ENCODE measurements at places on chromosomes 5 and 9.

DNA sequence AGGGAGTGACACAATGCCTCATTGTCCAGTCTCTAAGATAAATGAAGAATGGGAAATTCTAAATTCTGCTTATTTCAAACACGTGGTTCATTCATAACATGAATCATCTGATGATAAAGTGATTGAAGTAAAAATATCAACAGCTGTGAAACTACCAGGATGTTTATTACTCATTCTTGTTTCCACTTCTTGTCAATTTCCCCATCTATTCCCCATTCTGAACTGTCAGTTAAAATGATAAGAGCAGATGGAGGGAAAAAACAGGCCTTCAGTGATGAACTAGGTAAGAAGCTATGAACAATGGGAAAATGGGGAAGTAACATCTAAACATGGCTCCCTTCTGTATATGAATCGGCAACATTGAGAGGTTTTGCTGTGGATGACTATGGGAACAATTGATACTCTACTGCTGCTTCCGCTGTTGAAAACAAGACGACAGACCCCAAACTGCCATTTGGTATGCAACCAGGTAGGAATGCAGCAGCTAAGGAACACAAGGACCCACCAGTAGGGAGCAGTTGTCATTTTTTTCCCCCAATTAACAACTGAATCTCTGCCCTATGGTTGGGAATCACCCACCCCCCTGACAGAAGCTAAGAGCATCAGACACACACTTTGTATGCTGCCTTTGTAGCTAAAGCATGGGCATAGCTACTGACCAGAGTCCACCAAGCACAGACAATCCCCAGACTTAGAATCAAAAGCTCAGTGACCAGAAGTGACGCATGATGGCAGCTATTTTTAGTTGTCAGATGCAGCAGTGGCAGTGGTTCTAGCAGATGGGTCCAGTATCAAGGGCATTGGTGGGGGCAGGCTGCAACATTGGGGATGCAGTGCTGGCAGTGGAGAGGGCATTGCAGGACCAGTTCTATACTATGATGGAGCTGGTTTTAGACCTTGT is 52.9 kb upstream of the ZNF366 start:
- no peak for DNase-seq

GRCh38 chr5:109833946-109834345 is 144.2 kb downstream of the MAN2A1 start:
- no peak for DNase-seq

- DNase-seq: no peak
Measured at GRCh38 chr5:10828241-10828640, 67.2 kb upstream of the DAP start.

- DNase-seq: no peak
Measured at GRCh38 chr9:37407468-37407867, 15.0 kb upstream of the GRHPR start.

DNA sequence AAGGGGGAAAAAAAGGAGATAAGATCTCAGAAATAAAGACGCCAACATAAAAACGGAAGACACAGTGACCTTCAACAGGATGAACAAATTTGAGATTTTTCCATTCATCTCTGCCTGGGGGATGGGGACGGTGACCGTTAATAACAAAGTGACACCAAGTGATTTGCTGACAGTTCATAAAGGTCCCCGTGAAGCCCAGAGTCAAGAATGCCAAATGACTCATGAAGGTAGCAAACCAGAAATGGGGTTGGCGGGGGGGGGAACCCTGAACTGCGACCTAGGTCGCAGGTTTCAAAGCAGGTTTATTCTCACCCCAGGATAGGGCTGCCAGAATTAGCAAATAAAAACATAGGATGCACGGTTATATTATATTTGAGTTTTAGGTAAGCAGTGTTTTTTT is 21.1 kb upstream of the SHB start:
- no peak for DNase-seq

DNA sequence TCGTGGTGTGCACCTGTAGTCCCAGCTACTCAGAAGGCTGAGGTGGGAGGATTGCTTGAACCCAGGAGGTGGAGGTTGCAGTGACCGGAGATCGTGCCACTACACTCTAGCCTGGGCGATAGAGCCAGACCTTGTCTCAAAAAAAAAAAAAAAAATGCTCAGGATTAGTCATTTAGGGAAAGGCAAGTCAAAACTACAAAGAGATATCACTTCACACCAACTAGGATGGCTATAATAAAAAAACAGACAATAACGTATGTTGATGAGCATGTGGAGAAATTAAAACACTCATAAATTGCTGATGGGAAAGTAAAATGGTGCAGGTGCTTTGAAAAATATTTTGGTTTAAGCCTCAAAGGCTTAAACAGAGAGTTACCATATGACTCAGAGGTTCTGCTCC is 6.3 kb upstream of the ANKRD34B start:
- DNase-seq: no peak

- DNase-seq: no peak
Measured at GRCh38 chr5:132837868-132838267, 7.4 kb upstream of the SHROOM1 start.

DNA sequence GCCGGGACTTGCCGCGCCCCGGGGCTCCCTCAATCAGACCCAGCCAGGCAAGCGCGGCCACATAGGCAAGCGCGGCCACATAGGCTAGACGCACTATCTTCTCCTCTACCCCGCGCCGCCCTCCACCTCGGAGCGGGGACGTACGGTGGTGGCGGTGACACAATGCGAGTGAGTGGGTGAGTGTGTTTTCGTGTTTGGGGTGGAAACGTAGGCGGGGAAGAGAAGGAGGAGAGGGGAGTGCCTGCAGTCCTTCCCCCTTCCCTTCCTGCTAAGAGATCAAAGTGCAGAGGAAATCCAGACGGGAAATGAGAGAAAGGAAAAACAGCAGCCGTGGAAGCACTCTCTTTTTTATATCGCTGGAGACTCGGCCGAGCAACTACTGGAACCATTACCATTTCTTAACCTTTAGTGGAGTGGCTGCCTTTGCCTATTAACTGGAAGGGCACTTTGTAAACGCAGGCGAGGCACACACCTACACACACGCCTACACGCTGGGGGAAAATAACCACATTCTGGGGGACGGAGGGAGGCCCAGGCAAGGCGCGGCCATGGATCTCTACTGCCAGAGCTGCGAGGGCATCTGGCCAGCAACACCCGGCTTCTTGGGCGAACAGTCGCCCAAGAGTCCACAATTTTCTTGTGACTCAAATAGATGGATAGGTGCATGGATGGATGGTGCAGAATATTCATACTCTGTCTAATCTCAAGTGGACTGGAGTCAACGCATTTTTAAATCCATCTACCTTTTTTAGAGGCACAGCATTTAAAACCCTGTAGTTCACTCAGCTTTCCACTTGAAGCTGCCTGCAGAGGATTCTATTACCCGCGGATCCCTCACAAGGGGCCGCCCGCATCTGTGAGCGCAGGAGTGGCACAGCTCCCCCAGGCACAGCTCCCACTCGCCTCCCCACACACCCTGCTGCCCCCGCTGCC is 2.1 kb downstream of the EDIL3 start:
- no peak for DNase-seq

DNA sequence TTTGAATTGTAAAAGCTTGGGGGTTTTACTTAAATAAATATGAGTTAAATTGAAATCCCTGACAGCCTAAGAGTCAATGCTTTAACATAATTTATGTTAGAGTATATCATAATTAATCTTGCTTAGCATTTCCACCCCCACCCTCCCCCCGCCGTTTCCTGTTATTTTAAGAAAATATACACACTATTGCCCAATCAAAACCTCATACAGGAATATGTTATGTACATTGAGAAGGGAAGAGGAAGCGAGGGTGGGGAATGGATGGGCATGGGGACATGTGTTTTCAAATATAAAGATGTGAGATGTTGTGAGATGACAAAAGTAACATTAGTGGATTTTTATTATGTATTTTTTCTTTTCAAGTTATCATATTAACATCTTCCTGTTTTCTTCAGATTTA is 561.1 kb upstream of the MEF2C start:
- DNase-seq: no peak

DNA sequence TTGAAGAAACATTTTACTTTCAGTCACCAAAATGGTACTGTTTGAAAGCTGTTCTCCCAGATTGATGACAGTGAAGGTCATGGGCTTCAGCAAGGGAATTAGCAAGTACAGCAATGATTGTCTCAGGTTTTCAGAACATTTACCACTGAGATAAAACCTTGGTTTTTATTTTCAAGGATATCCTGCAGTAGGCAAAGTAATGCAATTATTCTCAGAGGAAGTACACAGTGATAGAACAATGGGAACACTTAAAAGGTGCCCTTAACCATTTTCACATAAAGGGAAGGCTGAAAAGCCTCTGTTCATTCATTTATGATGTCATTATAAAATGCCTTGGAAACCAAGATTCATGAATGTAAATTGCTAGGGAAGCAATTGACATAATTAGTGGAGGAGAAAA is 471.8 kb upstream of the ACO1 start:
- no peak for DNase-seq

DNA sequence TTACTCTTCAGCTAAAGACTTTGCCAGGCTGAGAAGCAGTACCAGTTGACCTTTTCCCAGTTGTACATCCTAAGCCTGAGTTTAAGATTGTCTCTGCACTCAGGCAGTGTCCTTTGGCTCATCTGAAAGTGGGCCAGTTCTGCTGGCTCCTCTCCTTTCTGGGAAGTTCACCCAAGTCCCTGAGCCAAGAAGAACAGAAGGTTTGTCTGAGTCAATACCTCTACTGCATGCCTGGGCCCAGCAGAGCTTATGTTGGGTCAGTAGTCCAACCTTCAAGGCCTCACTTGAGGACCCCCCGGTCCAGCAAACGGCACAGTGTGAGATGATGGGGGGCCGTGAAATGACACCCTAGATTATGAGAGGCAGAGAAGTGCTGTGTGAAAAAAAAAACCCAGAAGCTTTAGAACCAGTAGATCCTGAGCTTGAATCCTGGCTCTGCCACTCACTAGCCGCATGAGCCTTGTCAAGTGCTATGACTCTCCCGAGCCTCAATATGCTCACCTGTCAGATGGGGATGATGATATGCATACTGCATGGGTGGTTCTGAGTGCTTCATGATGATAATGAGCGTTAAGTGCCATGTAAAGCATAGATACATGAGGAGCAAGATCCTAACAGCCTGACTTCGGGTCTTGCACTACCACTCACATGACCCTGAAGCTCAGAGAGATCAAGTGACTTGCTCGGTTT is 156.0 kb downstream of the MACROH2A1 start:
- no peak for DNase-seq

DNA sequence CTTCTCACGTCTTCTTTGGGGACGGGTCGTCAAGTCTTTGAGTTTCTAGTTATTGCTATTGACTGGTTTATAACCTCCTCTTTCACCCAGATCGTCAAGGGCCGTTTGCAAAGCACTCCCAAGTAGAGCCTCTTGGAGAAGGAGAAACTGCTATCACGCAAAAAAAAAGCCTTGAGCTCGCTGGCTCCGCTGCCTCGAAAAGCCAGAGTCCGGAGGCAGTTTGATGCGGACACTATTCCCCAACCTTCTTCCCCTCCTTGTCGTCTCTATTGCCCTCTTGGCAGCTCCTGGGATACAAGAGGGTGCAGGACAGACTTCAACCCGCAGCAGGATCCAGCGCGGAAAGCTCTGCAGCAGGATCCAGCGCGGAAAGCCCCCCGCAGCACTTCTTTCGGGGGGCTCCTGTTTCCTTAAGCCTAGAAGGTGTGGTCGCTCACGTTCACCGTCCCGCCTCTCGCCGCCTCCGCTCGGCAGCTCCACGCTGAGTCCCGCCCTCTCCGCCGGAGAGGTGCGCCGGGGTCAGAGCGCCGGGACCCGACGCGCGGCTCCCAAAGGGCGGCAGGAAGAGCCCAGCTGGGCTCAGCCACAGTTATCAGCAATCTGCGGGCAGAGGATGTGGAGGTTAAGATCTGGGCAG is at the start of gene PCDHAC1:
Gene PCDHAC1, plus strand, starts transcription at position 494 of the 637 bp plus-strand sequence. CDS start 594 bp downstream, outside the sequence.
- no peak for DNase-seq

DNA sequence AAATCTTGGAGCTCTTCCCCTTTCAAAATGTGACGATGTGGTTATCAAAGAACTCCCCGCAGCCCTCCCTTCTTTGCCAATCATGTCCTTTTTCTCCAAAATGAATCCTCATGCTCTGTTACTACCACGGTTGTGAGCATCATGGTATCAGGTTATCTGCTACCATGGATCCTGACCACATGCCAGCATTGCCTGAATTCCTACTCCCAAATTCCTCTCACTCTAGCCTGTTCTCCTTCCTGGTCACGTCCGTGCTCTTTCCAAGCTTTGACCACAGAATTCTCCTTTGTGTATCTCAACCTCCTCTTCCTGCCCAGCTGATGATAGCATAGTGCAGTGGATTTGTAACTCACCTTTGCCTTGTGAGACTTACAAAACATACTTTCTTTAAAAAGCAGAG is 59.5 kb upstream of the FBXL7 start:
- no peak for DNase-seq

DNA sequence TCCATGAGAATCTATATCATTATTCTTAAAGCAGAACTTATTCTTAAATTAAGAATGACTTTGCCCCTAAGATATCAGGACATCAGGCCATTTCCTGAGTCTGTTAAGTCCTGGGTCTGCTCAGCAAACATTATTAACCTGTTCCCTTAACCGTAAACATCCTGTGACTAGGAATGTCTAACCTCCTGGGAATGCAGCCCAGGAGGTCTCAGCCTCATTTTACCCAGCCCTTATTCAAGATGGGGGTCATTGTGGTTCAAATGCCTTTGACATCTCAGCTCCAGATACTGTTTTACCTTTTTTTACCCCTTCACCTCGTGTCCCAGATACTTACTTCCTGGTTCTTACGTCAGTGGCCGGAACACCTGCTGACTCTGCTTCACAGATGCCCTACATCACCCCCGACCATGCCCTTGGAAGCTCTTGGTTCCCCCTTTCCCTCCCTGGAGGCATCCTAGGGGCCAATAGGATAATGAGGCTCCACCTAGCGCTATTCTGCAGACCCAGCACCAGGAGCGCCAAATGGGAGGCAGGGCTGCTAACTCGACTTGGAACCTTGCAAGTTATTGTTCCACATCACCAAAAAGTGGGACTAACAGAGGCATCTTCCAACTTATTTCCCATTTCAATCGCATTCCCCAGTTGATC is 182.5 kb downstream of the MED10 start:
- DNase-seq: no peak

GRCh38 chr9:73434826-73435225 is 283.2 kb downstream of the ANXA1 start:
- no peak for DNase-seq

DNA sequence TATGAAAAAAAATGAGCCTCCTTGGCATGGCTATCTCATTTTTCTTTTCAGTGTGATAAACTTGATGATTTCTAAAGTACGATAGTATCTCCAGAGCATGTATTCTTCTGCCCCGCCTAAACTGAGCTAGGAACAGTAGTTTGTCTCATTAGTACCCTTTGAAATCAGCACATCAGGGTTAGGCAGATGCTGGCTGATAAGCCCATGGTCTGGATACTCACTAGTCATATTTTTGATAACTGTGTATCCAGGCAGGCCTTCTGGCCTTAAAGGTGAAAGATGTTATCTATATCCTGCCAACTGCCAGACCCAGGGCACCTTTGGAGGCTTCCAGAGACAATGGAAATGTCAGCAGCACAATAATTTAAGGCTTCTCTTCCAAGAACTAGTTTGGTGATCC is 103.8 kb downstream of the GIN1 start:
- no peak for DNase-seq
